ENCODE measurements at places on chromosomes 1 and 21.

DNA sequence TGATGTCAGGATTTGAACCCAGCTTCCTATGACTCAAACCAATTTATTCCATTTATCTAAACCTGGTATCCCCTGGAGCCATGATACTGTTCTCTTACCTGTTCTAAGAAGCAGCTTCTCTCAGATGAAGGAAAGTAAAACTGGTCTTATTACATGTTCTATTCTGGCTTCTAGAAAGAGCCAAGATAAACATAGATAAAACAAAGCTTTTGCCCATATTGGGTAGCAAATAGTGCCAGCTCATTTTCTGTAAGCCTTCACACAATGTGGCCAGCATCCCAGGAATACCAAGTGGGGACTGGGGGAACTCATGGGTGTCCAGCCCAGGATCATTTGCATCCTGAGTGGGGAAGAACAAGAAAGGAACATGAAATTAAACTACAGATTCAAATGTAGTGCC lies 53.5 kb upstream of the EPHA8 start:
- no peak for DNase-seq

DNA sequence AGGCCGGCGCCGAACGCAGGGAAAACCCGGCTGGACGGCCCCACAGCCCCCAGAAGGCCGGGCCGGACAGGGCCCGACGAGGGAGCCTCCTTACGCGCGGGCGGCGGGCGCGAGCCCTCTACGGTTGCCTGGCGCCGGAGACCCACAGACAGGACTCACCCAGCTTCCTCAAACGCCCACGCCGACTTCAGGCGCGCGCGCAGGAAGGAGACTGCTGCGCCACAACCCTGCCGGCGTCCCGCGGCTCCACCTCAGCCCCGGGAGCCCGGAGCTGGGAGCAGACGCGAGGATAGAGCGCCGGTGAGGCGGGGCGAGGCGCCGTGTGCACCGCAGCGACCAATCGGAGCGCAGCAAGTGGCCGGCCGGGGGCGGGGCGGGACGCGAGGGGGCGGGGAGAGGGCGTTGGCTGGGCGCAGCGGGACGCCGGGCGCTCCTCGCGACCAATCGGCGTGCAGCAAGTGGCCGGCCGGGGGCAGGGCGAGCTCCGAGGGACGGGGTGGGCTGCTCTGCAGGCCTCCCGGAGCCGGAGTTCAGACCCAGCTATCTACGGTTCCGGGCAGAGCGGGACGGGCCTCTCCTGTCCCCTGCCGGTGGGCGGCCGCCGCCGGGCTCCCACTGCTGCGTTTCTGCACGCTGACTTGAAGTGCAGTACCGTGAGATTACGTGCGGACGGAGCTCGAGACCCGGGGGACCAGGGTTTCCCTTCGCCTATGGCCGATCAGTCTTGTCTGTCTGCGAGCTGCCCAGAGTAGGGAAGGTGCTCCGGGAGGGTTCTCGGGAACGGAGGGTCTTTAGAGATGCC lies at the start of gene TMEM50B:
TSS of gene TMEM50B (minus strand) at position 296 of the 802 bp plus-strand sequence. CDS start 11,089 bp downstream, outside the sequence.
- DNase-seq: peak; percentile 92

GRCh38 chr1:109777436-109777835 lies 13.7 kb upstream of the EPS8L3 start:
- no peak for DNase-seq

- DNase-seq: no peak
These were observed 100.8 kb upstream of the DNAH14 start for GRCh38 chr1:224828691-224829090.

DNA sequence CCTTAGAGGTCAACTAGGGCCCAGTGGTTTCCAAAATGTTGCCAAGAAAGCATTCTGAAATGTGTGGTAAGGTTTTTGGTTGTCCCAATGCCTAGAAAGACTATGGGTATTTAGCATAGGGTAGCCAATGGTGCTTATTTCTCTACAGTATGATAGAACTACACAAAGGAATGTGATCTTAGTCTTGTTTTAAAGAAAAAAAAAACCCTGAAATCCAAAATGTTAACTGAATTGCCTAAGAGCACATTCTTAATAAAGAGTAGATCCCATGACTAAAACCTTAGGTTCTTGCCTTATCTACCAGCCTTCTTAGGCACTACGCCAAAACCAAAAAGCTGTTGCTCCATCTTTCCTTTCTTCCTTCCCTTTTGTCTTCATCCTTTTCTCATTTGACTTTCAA lies 428.2 kb downstream of the MRPL39 start:
- DNase-seq: no peak

GRCh38 chr1:24920533-24920925 lies 9.5 kb downstream of the RUNX3 start:
- DNase-seq: no peak

GRCh38 chr1:6785728-6786505 lies 663 bp downstream of the CAMTA1 start:
- DNase-seq: no peak

DNA sequence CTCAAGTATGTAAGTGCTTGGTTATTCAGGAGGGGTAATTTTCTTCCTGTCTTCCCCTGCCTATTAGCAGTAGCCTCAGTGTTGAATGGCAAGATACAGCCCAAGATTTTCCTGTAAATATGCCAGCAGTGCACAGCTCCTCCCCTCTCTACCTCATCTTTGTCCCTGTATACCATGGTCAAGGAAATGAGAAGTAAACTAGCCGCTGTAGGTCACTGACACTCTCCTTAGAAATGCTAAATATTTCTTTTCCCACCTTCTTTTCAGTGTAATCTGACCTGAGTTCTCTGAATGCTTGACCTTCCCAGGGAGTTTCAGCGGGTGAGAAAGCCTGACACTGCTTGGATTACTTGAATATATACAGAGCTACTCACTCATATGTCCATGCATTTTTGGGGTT lies 84.1 kb upstream of the ZNF326 start:
- no peak for DNase-seq

DNA sequence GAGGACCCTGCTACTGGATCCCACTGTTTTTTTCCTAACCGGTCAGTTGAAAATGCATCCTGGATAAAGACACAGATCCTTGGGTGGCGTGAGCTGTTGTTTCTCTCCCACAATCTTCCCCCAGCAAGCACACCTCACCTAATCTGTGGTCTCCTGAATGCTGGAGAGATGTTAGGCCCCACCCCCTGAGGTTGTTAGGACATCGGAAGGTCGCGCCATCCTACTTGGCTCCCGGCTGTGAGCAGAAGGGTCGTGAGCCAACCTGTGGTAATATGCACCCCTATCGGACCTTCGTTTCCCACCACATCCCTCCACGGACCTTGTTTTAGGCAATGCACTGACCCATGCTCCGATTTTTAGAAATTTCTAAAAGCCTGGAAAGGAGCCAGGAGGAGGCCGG lies 89.9 kb upstream of the IPO9 start:
- DNase-seq: no peak

DNA sequence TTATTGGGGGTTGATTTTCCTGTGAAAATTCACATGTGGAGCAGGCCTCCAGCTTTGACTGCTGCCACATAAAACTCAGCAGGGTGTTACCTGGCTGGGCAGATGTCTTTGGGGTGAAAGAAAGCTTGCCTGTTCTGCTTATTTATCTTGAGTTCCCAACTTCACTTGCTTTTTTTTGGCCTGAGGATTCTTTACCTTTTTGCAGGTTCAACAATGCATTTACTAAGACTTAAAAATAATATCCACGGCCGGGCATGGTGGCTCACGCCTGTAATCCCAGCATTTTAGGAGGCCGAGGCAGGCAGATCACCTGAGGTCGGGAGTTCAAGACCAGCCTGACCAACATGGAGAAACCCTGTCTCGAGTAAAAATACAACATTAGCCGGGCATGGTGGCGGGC lies 509.1 kb downstream of the KIF26B start:
- no peak for DNase-seq

- no peak for DNase-seq
These were observed 36.7 kb downstream of the DNASE2B start for GRCh38 chr1:84434801-84435549.

GRCh38 chr1:168480997-168481396 lies 62.8 kb downstream of the XCL2 start:
- no peak for DNase-seq

GRCh38 chr21:37155186-37155585 lies 82.1 kb downstream of the TTC3 start:
- no peak for DNase-seq
